ENCODE measurements at places on chromosomes 5 and 9.

GRCh38 chr5:96986450-96986849 is 50.6 kb downstream of the LNPEP start:
- DNase-seq: no peak

DNA sequence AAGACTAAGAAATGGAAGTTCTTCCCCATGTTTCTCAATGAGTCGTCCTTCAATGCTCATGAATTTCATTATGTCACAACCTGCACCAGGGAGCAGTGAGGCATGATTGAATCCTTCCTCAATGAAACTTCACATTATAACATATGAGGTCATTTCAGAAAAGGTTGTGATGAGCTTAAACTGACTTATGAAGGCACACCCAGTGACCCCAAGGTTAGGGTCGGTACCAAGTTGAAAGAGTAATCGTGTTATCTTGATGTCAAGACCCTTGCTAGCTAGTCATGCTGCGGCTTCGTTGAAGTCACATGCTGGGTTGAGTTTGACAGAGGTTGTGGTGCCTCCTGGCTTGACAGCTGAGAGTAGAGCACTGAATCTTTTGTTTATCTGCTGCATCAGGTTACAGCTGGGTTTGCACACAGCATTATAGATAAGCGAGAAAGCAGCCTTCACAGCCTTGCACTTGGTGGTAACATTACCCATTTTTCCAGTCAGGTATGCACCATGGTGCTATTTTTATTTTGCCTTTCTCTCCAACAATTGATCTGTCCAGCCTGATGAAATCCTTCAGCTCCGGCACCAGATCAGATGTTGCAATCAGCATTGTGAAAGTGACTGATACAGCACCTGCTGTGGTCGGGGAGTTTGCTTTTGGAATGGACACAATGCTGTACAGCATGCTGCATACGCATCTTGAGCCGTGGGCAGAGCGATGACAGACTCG is 133.2 kb downstream of the ERCC6L2 start:
- no peak for DNase-seq

GRCh38 chr5:31987985-31988710 is 186.0 kb downstream of the GOLPH3 start:
- DNase-seq: peak; percentile 64

- DNase-seq: no peak
Observed at GRCh38 chr5:55188656-55189540, 15.9 kb upstream of the CDC20B start.

DNA sequence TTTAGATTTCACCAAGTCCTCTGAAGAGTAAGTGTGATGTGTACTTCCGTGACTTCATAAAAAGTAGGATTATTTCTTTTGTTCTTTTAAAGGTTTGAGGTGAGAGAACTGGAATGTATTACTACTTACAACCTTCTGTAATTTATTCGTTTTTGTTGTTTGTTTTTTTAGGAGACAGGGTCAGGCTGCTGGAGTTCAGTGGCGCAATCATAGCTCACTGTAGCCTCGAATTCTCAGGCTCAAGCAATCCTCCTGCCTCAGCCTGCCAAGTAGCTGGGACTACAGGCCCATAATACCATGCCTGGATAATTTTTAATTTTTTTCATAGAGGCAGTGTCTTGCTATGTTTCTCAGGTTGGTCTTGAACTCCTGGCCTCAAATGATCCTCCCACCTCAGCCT is 68.3 kb upstream of the RETREG1 start:
- DNase-seq: no peak

- no peak for DNase-seq
Observed at GRCh38 chr5:15286650-15287049, 213.3 kb upstream of the FBXL7 start.

DNA sequence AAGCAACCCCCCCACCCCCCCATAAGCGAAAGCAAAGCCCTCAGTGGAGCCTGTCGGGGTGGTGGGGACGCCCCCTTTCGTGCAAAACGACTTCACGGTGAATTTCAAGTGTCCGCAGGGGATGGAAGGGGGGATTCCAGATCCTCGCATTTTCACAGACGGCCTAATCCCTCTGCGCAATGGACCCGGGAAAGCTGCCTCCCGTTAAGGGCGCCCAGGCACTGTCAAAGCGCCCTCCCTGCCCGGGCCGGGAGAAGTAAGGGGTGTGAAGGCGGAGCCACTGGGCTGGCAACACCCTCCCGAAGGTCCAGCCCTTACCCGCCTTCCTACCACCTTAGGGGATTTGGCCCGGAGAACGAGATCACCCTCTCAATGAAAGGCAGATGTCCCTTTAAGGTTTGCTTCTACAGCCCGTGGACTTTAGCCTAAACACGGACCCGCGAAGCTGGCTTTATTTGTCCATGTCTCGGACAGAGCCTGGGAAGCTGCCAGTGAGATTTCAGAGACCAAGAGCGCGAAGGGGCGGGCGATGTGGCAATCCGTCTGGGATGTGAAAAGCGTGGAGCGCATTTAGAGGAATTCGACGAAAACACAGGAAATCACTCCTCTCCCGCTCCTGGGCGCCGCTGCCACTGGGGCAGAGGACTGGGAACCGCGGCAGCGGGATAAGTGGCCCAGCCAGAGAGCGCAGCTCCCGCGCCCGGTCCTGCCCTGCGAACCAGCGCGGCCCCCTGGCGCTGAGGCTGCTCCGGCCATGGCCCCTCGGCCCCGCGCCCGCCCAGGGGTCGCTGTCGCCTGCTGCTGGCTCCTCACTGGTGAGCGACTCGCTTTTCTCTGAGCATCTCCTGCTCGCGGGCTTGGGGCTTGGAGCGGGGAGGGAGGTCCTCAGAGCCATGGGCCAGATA is at the start of the genes ITGA1 and PELO:
Gene ITGA1, plus strand, starts transcription at position 317 of the 905 bp plus-strand sequence. Its CDS starts 438 bp downstream, at position 755.
Gene PELO, plus strand, starts transcription at position 317 of the 905 bp plus-strand sequence. CDS start 12,479 bp downstream, outside the sequence.
- DNase-seq: peak; percentile 83

DNA sequence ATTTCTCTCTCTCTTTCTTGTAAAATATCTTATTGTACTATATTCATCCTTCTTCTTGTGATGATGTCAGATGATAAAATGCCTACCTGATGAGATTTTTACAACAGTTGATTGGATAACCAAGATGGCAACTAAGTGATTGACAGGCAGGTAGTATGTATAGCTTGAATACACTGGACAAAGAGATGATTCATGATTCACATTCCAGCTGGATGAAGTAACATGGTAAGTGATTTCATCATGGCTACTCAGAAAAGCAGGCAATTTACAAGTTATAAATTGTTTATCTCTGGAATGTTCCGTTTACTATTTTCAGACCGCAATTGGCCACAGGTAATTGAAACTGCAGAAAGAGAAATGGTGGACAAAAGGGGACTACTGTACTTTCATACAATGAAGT is 1471.7 kb upstream of the C9orf72 start:
- no peak for DNase-seq

GRCh38 chr5:95638632-95639031 is 7.9 kb upstream of the RFESD start:
- DNase-seq: no peak

- DNase-seq: no peak
Observed at GRCh38 chr9:8268881-8269280, 469.3 kb upstream of the DMAC1 start.

DNA sequence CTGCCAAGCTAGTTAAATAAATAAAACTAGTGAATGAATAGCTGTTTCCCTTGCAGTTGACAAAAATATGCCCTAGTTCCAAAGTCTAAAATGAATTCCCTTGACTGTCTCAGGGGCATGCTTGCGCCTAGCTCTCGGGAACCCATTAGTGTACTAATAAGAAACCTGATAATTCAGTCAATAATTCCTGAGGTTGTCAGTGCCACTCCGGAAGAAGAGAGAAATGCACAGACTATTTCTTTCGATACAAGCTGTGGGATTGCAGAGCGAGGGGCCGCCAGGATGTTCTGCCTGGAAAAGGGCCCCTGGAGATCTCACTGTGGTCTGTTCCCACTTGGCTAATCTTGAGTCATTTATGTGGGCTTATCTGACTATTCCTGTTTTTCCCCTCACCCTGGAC is 56.4 kb upstream of the LARP1 start:
- no peak for DNase-seq

DNA sequence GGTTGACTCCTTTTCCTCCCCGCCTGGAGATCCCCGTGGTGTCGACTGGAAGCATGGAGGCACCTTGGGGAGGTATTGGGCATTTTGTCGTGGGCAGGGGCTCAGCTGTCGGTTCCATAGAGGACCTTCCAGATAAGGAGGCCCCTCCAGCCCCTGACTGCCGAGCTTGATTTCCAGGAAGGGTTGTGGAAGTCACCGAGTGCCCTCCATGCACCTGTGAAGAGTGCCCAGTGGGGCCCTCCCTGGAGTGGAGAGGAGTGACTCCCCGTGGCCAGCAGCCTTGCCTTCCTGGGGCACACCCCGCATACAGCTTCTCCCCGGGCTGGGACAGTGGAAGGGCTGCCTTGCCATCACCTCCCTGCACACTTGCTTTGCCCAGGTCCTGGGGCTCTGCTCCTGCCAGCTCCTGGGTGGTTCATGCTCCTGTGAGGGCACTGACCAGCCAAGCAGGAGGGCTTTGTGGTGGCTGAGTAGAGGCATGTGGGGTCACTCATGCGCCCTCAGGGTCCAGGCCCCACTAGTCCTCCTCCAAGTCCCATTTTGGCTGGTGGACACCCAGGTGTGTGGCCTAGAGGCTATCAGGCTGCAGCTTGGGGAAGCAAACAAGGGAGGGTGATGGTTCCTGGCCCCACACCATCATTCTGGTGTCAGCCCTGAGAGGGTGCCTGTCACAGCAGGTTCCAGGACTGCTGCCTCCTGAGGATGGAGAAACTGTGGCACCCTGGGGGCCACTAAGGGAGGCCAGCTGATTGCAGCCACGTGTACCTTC is 133.0 kb downstream of the WNK2 start:
- no peak for DNase-seq

DNA sequence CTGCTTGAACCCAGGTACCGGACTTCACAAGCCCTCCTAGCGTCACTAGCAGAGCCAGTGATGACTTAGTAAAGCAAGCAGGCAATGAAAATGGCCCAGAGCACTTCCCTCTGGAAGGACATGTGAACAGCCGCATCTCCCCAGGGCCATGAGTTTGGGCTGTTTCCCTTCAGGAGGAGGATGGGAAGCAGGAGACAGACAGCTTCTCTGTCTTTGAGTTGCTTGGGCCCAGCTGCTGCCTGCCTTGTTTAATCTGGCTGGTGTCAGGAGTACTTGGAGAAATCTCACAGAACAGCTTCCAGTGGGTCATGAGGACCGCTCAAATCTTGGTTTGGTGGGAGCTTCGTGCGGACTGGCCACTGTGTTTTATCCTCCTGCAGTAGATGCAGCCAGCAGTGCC is 25.4 kb upstream of the WWC1 start:
- DNase-seq: no peak

- DNase-seq: peak; percentile 17
Observed at GRCh38 chr5:6583049-6583880, 49.6 kb downstream of the NSUN2 start.

DNA sequence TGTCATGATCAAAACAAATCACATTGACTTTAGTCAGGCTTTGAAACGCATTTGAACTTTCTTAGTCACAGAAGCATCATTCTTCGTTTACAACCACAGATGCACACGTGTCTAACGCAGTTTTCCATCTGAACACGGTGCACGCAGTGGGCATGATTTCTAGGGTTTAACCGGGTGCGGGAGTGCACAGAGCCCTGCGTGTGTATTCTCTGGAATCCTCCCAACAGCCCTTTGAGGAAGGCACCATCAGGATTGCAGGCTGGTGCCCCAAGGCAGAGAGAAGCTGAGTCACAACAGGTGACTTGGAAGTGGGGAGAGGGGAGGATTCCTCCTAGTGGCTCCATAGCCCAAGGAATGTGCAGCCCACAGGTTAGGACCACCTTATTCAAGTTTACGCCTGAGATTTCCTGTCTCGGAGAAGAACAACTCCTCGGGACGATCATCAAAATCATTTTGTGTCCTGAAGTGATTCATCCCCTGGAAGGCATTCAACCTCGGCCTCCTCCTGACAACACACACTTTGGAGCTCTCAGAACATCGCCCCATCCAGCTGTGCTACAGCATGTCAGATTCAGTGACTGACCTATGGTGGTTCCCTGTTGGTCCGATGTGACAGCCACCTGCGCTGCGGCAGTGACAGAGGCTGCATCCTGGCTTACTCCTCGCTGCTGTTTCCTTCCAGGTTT is 13.1 kb downstream of the ROPN1L start:
- no peak for DNase-seq

DNA sequence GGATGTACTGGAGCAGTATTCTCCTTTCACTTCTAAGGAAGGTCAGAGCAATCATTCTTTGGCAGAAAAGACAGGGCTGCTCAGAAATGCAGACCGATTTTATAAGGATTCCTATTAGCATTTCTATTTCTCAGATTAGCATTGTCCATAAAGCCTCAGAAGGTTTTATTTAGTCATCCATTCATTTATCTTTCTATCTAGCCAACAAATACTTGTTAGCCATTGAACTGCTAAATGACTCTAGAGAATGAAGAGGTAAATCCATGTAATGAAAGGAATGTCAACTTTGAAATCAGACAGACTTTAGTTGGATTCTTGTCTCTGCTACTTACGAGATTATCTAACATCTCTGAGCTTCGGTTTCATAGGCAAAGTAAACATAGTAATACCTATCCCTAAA is 165.2 kb downstream of the SLC25A46 start:
- DNase-seq: no peak

DNA sequence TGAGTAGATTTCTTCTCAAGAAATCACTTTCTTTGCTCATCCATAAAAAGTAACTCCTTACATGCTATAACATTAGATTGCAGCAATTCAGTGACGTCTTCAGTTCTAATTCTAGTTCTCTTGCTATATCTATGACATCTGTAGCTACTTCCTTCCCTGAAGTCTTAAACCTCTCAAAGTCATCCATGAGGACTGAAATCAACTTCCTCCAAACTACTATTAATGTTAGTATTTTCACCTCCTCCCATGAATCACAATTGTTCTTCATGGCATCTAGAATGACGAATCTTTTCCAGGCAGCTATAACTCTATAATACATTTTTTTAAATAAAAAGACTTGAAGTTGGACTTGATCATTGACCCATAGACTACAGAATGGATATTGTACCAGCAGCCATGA is 46.2 kb upstream of the PRRC1 start:
- no peak for DNase-seq

DNA sequence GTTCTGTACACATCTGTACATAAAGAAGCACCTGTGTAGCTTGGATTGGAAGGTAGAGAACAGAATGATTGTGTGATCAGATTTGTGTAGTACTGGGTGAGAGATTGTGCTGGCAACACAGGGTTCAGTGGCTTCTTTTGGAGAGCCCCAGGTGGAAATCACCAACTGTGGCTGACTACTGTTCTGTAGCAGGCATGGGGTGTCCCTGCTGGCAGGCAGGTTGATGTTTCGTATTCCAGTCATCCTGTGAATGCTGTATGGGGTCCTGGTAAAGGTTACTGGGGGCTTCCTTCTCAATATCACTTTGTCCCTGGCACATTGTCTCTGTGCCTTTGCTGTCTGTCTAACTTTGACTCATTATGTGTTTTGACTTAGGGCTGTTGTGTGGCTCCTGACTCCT is 5.3 kb downstream of the ASPN start:
- no peak for DNase-seq

- no peak for DNase-seq
Observed at GRCh38 chr5:30502277-30502676, 691.2 kb upstream of the CDH6 start.

- DNase-seq: no peak
Observed at GRCh38 chr9:128099932-128100491, 27.5 kb downstream of the PTGES2 start.

DNA sequence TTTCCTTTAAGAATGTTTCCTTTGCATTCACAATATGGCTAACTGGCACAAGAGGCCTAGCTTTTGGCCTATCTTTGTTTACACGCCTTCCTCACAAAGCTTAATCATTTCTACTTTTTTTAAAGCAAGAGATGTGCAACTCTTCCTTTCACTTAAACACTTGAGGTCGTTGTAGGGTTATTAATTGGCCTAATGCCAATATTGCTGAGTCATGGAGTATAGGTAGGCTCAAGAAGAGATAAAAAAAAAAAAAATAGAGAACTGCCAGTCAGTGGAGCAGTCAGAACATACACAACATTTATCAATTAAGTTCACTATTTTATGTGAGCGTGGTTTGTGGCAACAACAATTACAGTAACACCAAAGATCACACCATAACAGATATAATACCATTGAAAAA is 5.9 kb downstream of the FKBP15 start:
- DNase-seq: peak; percentile 27

Data from LoVo (cell line).